ENCODE measurements at places on chromosomes 4 and X.

GRCh38 chrX:11949291-11949690 lies 189.0 kb upstream of the FRMPD4 start:
- DNase-seq: no peak

DNA sequence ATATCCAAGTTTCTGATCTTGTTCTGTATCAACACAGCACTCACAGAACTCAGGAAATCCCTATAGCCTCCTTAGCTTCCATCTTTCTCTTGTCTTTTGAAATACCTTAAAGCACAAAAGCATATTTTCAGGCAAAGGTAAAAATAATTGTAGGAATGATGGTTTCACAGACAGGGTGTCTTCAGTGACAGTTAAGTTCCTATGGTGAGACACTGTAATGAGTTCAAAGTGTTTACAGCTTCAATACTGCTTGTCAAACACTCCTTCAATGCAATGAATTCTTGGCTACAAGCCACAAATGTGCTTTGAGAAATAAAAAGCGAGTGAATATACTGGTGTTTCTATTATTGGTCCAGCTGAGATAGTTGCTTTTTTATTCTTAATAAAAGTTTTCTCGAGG lies 466.0 kb downstream of the DMD start:
- DNase-seq: no peak

DNA sequence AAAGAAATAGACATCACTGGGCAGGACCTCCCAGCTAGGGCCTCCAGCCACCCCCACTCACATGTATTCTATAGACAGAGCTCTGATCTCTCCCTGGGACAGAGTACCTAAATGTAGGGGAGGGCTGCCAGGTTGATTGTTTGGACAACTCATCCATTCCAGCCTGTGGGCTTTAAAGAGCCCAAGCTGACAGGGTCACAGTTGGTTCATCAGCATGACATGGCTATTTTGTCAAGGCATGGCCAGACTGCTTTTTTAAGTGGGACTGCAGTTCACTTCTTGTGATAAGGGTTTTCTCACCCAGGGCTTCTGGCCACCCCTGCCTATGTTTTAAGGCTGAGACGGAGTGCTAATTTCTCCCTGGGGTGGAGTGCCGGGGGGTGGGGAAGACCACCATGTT lies 63.3 kb downstream of the KLHL4 start:
- no peak for DNase-seq

GRCh38 chrX:152575331-152575730 lies 62.4 kb upstream of the GABRQ start:
- no peak for DNase-seq

Data from WERI-Rb-1 (cell line).